ENCODE measurements at places on chromosomes 4 and X.

- no peak for DNase-seq
These were observed 17.0 kb upstream of the DCLK2 start for GRCh38 chr4:150061086-150061776.

DNA sequence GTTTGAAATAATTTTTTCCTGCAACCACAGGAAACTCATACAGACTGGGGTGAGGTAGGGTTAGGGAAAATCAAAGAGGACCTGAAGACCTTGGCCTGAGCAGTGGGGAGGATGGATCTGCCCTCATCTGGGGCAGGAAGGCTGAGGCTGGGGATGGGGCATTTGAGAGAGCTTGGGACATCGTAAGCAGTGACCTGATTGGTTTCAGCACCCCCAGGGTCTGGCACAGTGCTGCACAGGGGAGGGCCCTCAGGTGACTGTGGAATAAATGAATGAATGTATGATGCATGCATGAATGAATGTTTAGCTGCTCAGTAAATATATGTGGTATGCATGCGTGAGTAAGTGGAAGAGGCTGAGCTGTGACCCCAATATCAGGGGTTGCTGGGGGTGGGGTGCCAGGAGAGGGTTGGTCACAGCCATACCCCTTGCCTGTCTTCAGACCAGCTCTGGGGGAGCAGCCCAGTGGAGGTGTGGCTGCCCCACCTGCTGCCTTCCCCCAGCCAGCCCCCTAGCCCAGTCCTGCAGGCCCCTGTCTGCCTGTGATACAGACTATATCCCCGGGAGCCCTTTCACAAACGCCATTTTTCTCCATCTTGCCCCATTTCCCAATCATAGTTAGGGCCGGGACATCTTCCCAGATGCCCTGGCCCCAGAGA lies 11.0 kb upstream of the TNIP2 start:
- no peak for DNase-seq

DNA sequence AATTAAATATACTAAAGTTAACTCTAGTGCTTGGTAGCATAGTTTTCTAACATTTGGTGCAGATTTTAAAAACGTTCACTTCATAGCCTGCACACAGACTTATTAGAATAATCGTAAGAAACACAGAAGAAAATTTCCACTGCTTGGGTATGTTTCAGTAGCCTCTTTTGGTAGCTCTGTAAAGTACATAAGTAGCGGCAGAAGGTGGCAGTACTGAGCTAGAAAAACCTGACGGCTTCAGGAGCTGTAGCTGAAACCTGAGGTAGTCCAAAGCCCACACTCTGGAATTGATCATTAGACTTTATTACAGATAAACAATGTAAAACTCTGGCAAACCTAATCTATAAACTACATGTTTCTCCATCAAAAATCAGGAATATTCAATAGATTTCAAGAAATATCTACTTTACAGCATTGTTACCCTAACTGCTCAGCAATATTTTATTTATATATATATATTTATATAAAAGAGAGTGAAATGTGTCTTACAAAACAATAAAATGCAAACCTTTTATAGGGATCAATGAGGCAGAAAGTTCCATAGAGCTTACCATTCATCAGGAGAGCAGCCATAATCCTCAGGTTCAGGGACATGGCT lies 88.2 kb downstream of the ATP8A1 start:
- DNase-seq: peak; percentile 29

DNA sequence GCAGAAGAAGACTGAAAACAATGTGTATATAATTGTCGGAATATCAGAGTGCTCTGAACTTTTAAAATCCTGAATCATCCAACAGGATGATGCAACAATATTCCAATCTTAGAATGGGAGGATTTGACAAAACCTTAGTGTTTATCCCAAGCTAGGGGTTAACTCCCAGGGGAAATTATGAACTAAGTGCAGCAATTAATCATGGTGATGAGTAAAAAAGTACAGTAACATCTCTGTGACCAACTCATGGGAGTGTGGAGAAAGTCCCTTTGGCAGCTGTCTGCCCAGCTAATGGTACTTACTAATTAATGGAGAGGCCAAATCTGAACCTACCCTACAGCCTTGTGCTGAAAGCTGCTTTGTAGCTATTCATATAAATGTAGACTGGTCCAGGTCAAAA lies 257.6 kb upstream of the DDX53 start:
- no peak for DNase-seq

GRCh38 chr4:17709763-17710068 lies 71.7 kb downstream of the FAM184B start:
- no peak for DNase-seq

DNA sequence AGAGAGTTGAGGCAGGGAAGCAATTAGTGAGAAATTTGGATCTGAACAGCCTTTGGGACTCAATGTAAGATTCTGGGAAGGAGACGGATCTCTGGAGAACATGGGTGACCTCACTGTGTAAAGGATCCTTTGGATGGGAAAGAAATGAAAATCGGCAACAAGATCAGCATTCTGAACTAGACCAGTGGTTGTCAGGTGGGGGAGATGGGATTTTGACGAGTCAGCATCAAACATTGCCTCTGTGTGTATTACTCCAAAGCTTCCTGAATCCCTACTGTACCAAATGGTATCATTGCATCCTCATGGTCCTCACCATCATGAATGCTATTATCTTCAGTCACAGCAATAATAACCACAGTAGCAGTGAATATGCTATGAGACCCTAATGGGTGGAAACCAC lies 52.8 kb downstream of the PGRMC2 start:
- DNase-seq: no peak
